ENCODE measurements at places on chromosomes 5 and 9. TPM values are rescaled to one million over a fixed set of nuclear protein-coding genes. Genes with fewer than 3 reads are reported as not detected.

C6 gene
- not detected for total RNA-seq

ADAM19 gene
- 28.9 TPM for total RNA-seq

NR4A3 gene
- total RNA-seq, result 0.17 TPM

- DNase-seq, result no peak
These were observed 282.2 kb downstream of the DTWD2 start for GRCh38 chr5:118705959-118706667.

DNA sequence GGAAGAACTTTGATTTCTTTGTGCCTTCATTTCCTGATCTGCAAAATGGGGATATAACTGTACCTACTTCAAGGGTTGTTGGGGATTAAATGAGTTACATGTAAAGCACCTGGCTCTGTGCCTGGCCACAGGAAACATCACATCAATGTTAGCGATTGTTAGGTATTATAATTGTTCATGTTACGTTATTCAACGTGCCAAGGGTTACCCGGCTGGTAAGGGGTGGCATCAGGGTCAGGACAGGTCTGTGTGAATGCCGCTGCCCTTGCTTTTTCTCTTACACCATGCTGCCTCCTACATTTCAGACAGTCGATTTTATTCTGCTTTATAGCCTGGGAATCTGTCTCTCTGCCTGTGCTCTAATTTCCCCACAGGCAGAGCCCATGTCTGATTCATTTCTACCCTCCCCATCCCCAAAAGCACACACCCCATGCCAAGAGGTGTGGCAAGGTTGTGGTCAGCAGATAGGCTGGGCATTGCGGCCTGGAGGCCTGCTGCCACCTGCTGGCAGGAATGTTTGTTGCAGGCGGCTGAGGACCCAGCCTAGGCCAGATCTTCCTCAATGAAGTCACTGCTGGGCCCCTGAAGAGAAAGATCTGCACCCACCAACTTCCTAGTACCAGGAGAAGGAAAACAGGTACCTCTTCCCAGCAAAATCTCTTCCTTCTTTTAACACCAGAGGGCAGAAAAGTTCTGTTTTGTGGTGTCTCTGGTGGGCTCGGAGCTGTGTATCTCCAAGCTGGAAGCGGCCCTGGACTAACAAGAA lies 5.3 kb downstream of the ANKS6 start:
- peak; percentile 98 for DNase-seq

GRCh38 chr5:178293400-178293799 lies 60.8 kb upstream of the PHYKPL start:
- no peak for DNase-seq

ADRA1B gene
- 0.80 TPM for total RNA-seq

DNA sequence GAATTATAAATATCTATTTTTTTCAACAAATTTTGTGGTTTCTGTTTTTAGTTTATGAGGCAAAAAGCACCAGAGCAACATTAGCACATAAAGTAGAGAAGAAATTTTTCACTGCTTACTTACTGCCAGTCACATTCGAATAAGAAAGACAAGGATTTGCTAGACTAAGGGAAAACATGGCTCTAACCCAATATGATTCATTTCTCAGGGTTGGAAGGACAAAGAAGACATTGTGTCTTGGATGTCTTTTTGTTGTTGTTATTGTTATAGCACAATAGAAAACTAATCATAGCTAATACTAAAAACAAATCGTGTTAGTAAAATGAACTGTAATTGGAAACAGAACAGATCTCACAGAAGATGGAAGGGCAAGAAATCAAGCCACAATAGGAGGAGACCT lies 90.9 kb upstream of the SLCO6A1 start:
- no peak for DNase-seq

WNT8A gene
- not detected for total RNA-seq

EFNA5 gene
- total RNA-seq, result 4.1 TPM

- DNase-seq, result peak; percentile 7
These were observed 452.3 kb downstream of the ZSWIM6 start for GRCh38 chr5:61784341-61784740.

- no peak for DNase-seq
These were observed 174.0 kb upstream of the WWC1 start for GRCh38 chr5:168117469-168117868.

DNA sequence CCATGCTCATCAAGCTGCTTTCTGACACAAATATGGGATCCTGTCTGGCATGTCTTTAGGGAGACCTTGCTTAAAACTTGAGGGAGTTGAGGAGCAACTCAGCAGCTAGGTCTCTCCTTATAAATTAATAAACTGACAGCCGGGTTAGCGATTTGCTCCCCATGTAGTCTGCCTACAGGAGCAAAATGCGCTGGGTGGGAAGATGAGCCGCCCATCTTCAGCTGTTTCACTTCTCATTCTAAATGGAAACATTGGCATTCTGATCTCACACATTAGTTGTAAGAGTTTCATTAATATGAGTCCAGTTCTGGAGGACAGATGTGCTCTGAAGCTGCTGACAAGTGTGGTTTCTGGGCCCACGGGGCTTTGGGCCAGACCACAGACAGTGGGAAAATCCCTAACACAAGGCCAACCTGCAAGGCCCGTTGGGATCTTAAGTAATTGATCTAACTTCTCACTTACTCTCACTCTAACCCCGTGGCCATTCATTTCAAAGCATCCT lies 197.0 kb downstream of the MCTP1 start:
- peak; percentile 54 for DNase-seq

ABLIM3 gene
- 10.6 TPM for total RNA-seq

FNIP1 gene
- total RNA-seq, result 27.8 TPM

- no peak for DNase-seq
These were observed 5.0 kb upstream of the GSN start for GRCh38 chr9:121262953-121263352.

DNA sequence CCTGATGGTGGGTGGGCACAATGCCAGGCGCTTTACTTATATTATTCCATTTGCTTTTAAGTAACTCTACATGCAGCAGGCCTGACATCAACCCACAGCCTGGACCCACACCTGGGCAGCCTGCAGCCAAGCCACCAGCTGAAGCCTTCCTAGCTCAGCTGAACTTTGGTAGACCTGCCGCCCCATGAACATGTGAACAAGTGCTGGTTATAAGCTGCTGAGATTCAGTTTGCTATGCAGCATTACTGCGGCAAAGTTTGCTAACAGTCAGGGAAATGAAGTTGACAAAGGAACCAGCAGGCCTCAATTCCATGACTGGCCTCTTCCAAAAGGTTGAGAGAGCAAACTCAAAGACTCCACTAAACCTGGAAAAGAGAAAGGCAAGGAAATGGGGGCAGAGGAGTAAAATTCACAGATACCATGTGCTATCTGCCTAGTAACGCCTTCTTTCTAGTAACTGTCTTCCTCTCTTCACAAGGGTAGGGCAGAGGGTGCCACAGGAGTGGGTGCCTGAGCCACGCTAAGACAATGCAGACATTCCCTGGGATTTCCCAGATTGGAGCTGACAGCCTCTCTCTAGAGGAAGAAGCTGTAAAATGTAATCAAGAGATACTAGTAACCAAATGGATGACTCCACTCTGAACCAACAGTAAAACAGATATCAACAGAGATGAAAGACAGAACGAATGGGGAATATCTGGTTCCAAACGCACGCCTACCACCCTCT lies 2.9 kb downstream of the BOD1 start:
- DNase-seq, result no peak

GRCh38 chr5:146785065-146785464 lies 93.5 kb downstream of the PPP2R2B start:
- no peak for DNase-seq

BNC2 gene
- 4.2 TPM for total RNA-seq

SLC22A5 gene
- 7.1 TPM for total RNA-seq

DNA sequence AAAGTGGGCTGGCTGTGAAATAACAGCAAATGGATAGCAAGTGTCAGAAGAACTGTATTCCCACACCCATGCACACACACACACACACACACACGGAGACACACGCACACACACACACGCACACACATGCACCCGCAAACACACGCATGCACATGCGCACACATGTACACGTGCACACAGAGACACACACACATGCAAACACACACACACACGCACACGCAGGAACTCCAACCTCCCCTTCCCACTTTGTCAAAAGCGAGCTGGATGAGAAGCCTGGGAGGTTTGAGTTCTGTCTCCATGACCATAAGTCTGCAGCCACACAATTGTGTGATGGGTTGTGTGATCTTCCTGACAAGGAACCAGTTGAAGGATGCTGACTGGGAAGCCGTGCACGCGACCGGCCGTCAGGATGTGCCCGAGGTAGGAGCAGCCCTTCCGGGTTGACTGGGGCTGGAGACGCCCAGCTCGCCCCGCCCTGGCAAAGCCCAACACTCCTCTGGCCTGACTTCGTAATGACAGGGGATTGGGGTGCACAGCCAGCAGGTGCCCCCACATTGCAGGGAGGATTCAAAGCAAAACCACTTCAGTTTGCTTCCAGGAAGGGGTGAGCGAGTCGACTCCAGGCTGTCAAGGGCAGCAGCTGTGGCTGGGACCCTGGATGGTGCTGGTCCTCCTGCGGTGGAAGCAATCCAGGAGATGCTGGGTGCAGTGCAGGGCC lies 29.3 kb upstream of the NKD2 start:
- DNase-seq, result no peak

DNA sequence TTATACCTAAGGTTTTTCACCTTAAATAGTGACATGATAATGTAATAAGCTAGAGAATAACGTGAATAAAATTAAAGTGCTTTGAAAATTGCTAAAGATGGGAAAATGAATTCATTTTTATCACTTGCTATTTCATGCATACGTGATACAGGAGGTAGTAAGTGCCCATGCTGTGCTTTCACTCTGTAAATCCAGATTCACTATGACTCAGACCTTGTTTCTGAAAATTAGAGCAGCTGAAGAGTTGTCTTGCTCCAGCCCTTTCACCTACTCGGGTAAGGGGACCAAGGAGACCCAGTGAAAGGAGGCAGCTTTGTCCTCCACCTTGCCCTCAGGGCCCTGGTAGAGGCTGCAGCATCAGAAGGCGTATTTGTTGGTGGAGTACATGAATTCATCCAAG lies 87.9 kb downstream of the ANKH start:
- DNase-seq, result no peak

SLCO6A1 gene
- 0.48 TPM for total RNA-seq

GRCh38 chr5:141560725-141561483 lies 57.9 kb downstream of the DIAPH1 start:
- peak; percentile 93 for DNase-seq

DNA sequence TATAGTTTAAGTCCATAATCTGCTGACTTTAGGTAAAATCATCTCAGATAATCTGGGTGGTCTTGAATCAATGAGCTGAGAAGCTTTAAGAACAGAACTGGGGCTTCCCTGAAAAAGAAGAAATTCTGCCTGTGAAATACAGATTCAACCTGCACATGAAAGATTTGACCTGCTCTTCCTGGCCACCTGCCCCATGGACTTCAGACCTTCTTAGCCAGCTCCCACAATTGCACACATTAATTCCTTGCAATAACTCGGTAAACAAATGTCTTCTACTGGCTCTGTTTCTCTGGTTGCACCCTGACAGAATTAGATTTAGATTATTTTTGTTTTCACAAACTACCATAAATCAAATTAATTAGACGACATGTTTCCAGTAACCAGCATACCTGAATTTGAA lies 2117.9 kb upstream of the C9orf72 start:
- DNase-seq, result no peak

LHFPL2 gene
- 22.9 TPM for total RNA-seq

- no peak for DNase-seq
These were observed 27.0 kb downstream of the AQP7 start for GRCh38 chr9:33375238-33375840.

KIF24 gene
- 5.8 TPM for total RNA-seq

CAVIN4 gene
- total RNA-seq, result 3.5 TPM

- DNase-seq, result no peak
These were observed 28.3 kb upstream of the IL33 start for GRCh38 chr9:6187272-6187671.
